ENCODE measurements at places on chromosomes 4 and X. TPM values are rescaled to one million over a fixed set of nuclear protein-coding genes. Genes with fewer than 3 reads are reported as not detected.

Gene RIBC1
- total RNA-seq, result 0.11 TPM

Gene AMBN
- not detected for total RNA-seq

Gene DAPP1
- not detected for total RNA-seq

Gene NAA11
- not detected for total RNA-seq

Gene UGT8
- not detected for total RNA-seq

Measured in dermis lymphatic vessel endothelial cell (primary cell).